CD4-positive, alpha-beta T cell (primary cell): ENCODE measurements at places on chromosomes 4 and X. TPM values are rescaled to one million over a fixed set of nuclear protein-coding genes. Genes with fewer than 3 reads are reported as not detected.

The RAB41 gene
- total RNA-seq: not detected

The MAGEE1 gene
- 12.7 TPM for total RNA-seq

The BST1 gene
- total RNA-seq: 1.0 TPM

The ODAPH gene
- not detected for total RNA-seq

The IL2 gene
- 4.7 TPM for total RNA-seq

The IGSF1 gene
- not detected for total RNA-seq

DNA sequence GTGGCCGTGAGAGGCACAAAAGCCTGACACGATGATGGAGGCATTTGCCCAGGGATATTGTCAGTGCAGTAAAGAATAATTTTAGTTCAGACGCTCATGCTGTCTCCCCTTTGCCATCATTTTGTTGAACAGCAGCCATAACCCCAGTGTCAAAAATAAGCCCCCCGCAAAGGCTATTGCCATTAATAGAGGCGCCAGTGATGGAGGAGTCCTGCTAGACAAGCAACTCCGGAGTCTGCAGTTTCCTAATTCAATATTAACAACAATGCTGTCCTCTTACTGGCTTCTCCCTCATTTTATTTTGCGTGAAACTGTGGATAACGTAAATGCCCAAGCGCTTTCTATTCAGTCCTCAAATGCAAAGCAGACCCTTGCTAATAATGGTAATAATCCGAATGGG, 603 bp upstream of the SMS start:
- peak overlapping the region; percentile 48 for H3K4me3 ChIP-seq
- DNase-seq: no peak
- no peak overlapping the region for H3K27ac ChIP-seq

GRCh38 chr4:112031712-112032328, 113.4 kb upstream of the FAM241A start:
- no peak overlapping the region for H3K4me3 ChIP-seq
- H3K27me3 ChIP-seq: peaks cover 4% of the 10 kb centered on the region
- DNase-seq: no peak
- H3K27ac ChIP-seq: no peak overlapping the region
- no peaks in the 10 kb centered on the region for H3K36me3 ChIP-seq

- no peaks in the 10 kb centered on the region for H3K36me3 ChIP-seq
- no peak for DNase-seq
- H3K4me3 ChIP-seq: no peak overlapping the region
- H3K27ac ChIP-seq: no peak overlapping the region
These were observed 2188.9 kb upstream of the TENM3 start for GRCh38 chr4:180054291-180054690.

DNA sequence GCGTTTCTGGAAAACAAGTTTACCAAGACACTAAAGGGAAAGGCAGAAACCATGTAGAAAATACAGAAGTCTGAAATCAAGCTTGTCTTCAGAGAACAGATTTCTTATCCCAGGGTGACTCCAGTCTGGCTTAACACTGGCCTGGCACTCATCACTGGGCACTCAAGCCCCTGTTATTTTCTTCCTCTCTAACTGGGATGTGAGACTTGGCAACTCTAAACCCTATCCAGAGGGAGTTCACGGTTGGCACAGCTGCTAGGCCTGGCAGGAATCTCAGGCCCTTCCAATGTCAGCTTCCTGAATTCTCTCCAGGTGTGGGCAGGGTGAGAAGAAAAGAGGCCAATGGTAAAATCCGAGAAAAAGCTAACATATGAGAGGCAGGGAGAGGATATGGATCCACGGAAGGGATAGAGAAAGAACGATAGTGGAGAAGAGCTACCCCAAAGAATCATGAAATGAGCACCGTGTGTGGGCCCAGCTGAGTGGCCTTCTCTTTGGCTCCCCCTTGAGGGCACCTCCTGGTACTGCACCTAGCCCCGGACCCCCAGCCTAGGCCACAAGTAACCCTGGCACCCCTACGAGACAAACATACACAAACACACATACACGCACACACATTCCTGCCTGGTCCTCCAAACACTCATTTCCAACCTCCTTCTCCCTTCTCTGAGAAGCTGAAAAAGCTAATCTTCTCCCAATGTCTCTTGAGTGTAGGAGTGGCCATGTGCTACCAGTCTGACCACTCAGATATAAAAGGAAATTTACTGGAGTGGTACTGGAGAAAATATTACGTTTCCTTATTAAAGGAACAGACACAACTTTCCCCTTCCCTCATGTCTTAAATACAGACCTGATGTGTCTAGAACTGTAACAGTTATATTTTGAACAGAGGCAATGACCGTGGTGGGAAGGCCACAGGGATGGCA, 16.6 kb upstream of the PTCHD1 start:
- no peaks in the 10 kb centered on the region for H3K4me1 ChIP-seq
- no peak for DNase-seq
- H3K27ac ChIP-seq: no peak overlapping the region

- peaks cover 6% of the 10 kb centered on the region for H3K4me1 ChIP-seq
- no peak for DNase-seq
- H3K27ac ChIP-seq: no peak overlapping the region
- H3K27me3 ChIP-seq: no peaks in the 10 kb centered on the region
These were observed 34.5 kb downstream of the TNIP2 start for GRCh38 chr4:2721586-2721985.

DNA sequence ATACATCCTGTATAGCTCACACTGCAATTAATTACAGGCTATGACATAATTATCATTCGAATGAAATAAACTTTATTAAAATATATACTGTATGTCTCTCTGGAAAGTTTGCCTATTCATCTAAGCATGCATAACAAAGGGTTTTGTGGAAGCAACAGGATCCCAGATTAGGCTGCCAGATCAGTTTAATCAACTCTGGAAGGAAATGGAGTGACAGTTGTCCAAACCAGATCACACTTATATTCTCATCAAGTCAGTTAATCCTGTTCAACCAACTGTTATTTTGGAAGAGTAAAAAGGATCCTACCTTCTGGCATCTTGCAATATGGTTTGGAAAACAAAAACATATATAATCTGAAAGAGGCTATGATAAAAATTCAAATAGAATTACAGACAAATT, 312.2 kb downstream of the FAT4 start:
- H3K27me3 ChIP-seq: no peaks in the 10 kb centered on the region
- H3K4me3 ChIP-seq: no peak overlapping the region
- H3K36me3 ChIP-seq: no peaks in the 10 kb centered on the region
- H3K27ac ChIP-seq: no peak overlapping the region
- DNase-seq: no peak
- H3K4me1 ChIP-seq: no peaks in the 10 kb centered on the region

- no peak overlapping the region for H3K4me3 ChIP-seq
- DNase-seq: no peak
- no peaks in the 10 kb centered on the region for H3K4me1 ChIP-seq
- H3K27ac ChIP-seq: no peak overlapping the region
- no peaks in the 10 kb centered on the region for H3K27me3 ChIP-seq
- H3K36me3 ChIP-seq: no peaks in the 10 kb centered on the region
These were observed 688.7 kb downstream of the IL1RAPL1 start for GRCh38 chrX:29275928-29276327.

- no peak for DNase-seq
- H3K36me3 ChIP-seq: no peaks in the 10 kb centered on the region
- no peak overlapping the region for H3K4me3 ChIP-seq
- H3K27ac ChIP-seq: no peak overlapping the region
These were observed 19.8 kb downstream of the PSAPL1 start for GRCh38 chr4:7414736-7415510.

DNA sequence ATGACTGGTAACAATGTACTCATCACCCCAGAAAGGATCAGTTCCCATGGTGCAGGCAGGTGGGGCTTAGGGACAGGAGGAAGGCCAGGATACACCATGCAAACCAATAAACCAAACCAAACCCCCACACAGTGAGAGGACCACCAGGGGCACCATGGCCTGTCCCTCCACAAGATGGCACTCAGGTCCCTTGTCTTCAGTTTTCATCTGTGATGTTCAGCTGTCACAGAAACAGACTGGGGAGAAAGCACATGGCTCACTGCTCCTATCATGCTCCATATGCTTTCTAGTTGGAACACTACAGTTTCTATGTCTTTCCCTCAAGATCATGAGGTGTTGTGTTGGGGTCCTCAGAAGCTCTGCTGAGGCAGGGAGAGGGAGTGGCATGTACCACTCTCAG, 10.1 kb downstream of the HS3ST1 start:
- no peak overlapping the region for H3K27ac ChIP-seq
- no peaks in the 10 kb centered on the region for H3K36me3 ChIP-seq
- H3K27me3 ChIP-seq: no peaks in the 10 kb centered on the region

DNA sequence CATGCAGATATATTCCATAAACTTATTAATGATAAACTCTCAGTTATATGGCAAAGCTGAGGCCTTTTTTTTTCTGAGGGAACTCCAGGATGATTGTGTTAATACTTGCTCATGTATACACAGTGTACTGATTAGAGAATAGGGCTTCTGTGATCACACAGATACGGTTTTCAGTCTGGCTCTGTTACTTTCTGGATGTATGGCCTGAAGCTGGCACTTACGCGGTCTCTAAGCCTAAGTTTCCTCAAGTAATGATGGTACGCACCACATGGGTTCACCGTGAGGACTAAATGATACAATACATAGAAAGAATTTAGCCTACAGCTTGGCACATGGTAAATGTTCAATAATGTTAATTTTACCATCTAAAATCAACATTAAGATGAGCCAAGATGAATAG, 73.8 kb downstream of the SEC24D start:
- no peak for DNase-seq
- no peak overlapping the region for H3K27ac ChIP-seq
- H3K27me3 ChIP-seq: no peaks in the 10 kb centered on the region

DNA sequence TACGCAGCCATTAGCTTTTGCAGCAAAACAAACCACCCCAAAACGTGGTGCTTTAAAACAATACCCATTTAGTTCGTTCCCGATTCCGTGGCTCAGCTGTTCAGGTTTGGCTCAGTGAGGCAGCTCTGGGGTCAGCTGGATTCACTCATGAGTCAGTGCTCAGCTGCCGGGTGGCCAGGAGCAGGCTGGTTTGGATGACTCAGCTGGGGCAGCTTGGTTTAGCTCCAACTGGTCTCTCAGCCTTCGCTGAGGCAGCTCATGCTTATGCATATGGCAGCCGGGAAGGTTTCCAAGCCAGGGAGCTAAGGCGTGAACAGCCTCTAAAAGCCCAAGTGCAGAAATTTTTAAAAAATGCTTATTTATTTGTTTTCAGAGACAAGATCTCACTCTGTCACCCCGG, 13.3 kb upstream of the CD99 start:
- no peak overlapping the region for H3K4me3 ChIP-seq
- DNase-seq: no peak
- no peaks in the 10 kb centered on the region for H3K36me3 ChIP-seq
- no peaks in the 10 kb centered on the region for H3K4me1 ChIP-seq

DNA sequence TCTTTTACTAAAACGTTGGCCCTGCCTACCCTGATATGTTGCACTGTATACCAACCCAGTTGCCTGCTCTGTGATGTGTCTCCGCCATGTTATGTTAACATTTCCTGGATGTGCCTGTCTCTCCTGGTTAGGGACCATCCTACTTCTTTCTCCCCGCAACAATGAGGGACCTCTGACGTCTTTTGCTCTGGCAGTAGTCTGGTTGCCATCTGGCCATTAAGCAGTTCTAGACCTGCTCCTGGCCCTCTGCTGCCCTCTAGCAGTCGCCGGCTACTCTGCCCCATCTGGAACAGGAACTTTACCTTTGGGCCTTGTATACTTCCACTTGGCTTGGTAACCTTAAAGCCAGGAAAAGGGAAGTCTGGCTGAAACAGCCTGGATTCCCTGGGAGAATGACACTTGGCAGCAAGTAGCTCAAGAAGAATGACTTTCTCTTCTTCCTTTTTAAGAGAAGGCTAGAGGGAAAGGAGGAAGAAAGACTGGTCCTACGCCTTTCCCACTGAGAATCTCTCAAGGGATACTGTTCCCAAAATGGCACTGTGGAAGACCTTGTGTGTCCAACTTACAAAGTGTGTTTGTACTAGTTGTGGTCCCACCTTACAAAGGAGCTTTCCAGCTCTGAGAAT, 63.5 kb downstream of the GPC3 start:
- no peak overlapping the region for H3K4me3 ChIP-seq
- DNase-seq: peak; percentile 32
- no peak overlapping the region for H3K27ac ChIP-seq
- peaks cover 19% of the 10 kb centered on the region for H3K4me1 ChIP-seq
- no peaks in the 10 kb centered on the region for H3K27me3 ChIP-seq

DNA sequence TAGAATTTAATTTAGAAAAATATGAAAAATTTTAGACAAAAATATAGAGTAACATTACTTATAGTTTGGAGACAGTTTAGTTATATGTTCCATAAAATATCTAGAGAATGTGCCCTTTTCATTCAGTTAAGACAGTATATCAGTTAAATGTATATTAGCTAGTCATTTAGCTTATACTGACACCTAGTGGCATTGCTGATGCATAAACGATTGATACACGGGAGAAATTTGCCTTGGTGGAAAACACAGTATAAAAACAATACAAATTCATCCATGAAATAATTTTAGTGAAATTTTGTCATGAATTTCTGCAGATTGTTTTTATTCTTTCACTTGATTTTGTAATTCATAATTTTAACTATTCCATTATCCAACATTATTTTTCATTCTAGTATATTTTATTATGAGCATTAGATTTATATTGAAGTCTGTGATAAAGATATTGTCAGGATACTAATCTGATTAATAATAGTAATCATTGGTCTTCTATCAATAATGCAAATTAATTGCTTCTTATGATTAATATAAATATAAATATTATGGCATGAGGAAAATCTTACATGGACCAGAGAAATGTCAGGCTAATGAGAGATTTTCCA, 219.0 kb downstream of the TLL1 start:
- no peak overlapping the region for H3K4me3 ChIP-seq
- DNase-seq: peak; percentile 32
- H3K27ac ChIP-seq: no peak overlapping the region
- H3K27me3 ChIP-seq: no peaks in the 10 kb centered on the region

DNA sequence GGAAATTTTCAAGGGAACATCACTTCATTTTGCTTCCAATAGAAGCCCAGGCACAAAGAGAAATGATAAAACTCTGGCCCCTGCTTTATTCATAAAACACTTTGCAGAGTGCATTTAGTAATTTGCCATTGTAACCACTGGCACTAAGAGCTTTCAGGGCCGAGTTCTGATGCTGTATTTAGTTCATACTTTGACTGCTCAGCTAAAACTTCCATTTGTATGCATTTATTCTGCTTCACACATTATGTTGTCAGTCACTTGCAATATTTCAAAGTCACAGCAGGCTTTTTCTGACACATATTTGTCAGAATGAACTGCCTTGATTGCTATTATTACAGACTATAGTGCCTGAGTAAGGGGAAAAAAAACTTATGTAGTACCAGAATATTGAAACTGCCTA, 174.3 kb upstream of the ATOH1 start:
- no peaks in the 10 kb centered on the region for H3K27me3 ChIP-seq
- no peak for DNase-seq
- H3K36me3 ChIP-seq: no peaks in the 10 kb centered on the region
- no peaks in the 10 kb centered on the region for H3K4me1 ChIP-seq

DNA sequence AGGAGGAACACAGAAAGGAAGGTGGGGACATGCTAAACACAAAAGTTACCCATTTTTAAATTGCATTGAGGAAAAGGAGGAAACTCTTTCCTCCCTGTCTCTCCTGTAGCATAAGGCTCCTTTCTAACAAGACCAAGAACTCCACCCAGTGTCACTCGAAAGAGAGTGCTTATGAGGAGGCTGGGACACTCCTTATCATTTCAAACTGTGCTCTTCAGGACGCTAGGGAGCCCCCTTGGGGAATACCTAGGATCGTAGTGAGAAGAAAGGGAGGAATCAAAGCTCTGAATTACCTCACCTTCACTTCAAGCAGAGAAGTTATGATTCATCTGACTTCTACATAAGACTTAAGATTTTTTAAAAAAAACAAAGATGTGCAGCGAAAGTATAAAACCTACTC, 65.5 kb downstream of the F9 start:
- H3K27me3 ChIP-seq: no peaks in the 10 kb centered on the region
- H3K36me3 ChIP-seq: no peaks in the 10 kb centered on the region
- no peak overlapping the region for H3K4me3 ChIP-seq

GRCh38 chr4:100848841-100849240, 331.0 kb upstream of the EMCN start:
- H3K27me3 ChIP-seq: no peaks in the 10 kb centered on the region
- H3K4me3 ChIP-seq: no peak overlapping the region
- H3K27ac ChIP-seq: no peak overlapping the region
- H3K36me3 ChIP-seq: no peaks in the 10 kb centered on the region
